ENCODE measurements at places on chromosomes 3 and 15. TPM values are rescaled to one million over a fixed set of nuclear protein-coding genes. Genes with fewer than 3 reads are reported as not detected.

GRCh38 chr3:58686847-58687246 is 20.3 kb upstream of the FAM3D start:
- peaks cover 10% of the 10 kb centered on the region for H3K27me3 ChIP-seq
- DNase-seq = no peak
- no peaks in the 10 kb centered on the region for H3K4me1 ChIP-seq
- no peak overlapping the region for H3K27ac ChIP-seq
- H3K36me3 ChIP-seq = no peaks in the 10 kb centered on the region
- H3K4me3 ChIP-seq = no peak overlapping the region

- H3K27me3 ChIP-seq = no peaks in the 10 kb centered on the region
- no peak overlapping the region for H3K4me3 ChIP-seq
- H3K4me1 ChIP-seq = no peaks in the 10 kb centered on the region
These were observed 462.1 kb upstream of the CDIN1 start for GRCh38 chr15:36117296-36117787.

DNA sequence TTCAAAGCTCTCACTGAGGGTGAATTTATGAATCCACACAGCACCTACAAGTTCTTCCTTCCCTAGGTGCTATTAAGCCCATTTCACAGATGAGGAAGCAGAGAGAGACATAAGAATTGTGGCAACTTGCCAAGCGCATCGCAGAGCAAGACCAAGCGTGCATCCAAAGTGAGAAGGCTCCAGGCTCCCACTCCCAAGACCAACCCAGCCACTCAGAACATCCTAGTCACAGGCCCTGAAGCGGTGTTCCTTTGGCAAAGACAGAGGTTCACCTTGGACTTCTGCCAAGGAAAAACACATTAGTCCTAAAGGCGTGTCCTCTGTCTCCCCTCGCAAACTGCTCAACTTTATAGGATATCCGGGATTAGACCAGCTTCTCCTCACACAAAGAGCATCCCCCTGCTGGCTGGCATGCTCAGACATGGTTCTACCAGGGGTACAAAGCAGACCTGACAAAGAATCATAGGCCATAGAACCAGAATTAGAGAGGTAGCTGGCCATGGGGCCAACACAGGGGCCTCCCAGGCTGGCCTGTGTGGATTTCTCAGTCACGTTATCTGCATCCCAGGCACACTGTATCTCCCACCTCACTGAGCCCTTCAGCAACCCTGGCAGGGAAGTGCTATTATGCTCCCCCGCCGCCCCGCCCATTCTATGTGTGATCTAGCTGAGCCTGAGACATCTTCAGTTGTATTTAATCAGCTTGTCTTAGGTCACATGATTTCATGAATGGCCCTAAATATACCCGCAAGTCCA is 160.2 kb downstream of the FOXP1 start:
- no peaks in the 10 kb centered on the region for H3K27me3 ChIP-seq
- H3K27ac ChIP-seq = peak overlapping the region; percentile 78
- no peak overlapping the region for H3K4me3 ChIP-seq
- DNase-seq = no peak
- H3K36me3 ChIP-seq = no peaks in the 10 kb centered on the region
- H3K4me1 ChIP-seq = peaks cover 62% of the 10 kb centered on the region

- no peaks in the 10 kb centered on the region for H3K36me3 ChIP-seq
- H3K4me3 ChIP-seq = no peak overlapping the region
- H3K4me1 ChIP-seq = no peaks in the 10 kb centered on the region
- no peak overlapping the region for H3K27ac ChIP-seq
- DNase-seq = no peak
- H3K27me3 ChIP-seq = peaks cover 3% of the 10 kb centered on the region
These were observed 513.5 kb upstream of the PROK2 start for GRCh38 chr3:72298201-72299152.

DNA sequence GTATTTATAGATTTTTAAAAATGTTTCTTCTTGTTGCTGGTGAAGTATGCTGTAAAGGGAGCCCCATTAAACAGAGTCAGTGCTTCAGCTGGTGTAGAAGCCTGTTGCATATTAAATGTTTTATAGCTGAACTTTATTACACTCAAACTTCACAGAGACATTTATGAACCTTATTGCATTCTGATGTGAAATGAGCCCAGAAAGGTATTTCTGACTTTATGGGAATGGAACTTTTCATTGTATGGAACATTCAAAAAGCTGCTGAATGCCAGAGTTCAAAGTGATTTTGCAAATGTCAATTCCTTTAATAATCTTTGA is 329.3 kb upstream of the RASGRP1 start:
- H3K4me3 ChIP-seq = no peak overlapping the region
- no peaks in the 10 kb centered on the region for H3K36me3 ChIP-seq
- no peaks in the 10 kb centered on the region for H3K4me1 ChIP-seq

DNA sequence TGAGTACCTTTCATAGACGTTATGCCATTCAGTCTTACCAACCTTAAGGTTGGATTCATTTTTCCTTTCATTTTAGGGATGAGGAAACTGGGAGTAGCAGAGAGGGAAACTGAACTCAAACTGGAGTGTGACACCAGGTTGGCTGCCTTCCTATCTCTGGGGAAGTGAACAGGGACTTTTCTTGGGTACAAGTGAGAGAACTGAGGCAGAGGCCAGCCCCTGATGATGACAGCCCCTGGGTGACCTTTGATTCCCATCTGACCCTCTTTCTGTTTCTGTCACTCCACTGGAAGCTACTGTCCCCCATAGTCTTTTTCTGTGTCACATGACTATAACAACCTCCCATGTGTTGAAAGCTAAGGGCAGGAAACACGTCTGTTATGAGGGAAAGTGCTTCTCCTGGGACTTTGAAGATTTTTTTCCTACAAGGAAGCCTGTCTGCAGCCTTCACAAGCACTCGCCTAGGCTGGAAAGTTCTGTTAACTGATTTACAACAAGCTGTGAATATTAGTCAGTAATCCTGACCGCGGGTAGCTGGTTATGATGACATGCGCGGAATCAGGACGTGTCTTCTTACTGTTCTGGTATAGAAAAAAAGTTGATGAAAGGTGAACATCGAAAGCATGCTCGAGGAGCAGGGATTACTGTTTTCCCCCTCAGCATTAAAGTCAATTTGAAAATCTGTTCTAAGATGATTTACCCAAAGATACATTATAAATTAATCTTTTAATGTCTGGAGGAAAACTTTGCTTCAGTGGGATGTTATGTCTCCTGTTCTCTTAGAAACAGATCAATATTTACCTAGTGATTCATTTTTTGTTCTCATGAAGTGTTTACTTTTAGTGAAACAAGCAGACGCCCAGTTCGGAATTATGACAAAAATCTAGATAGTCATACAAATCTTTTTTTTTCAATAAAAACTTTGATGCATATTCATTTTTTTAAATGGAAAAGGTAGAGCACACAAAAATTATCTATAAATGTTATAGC is 31.5 kb downstream of the ABHD2 start:
- no peaks in the 10 kb centered on the region for H3K4me1 ChIP-seq
- DNase-seq = no peak
- H3K27ac ChIP-seq = no peak overlapping the region
- H3K36me3 ChIP-seq = peaks cover 65% of the 10 kb centered on the region
- H3K4me3 ChIP-seq = no peak overlapping the region

GRCh38 chr3:966341-966740 is 126.5 kb upstream of the CNTN6 start:
- no peak for DNase-seq
- no peak overlapping the region for H3K4me3 ChIP-seq
- H3K4me1 ChIP-seq = no peaks in the 10 kb centered on the region
- no peaks in the 10 kb centered on the region for H3K36me3 ChIP-seq
- no peaks in the 10 kb centered on the region for H3K27me3 ChIP-seq

GRCh38 chr3:24215502-24215901 is 270.4 kb downstream of the NR1D2 start:
- no peak overlapping the region for H3K4me3 ChIP-seq
- DNase-seq = no peak
- H3K4me1 ChIP-seq = no peaks in the 10 kb centered on the region
- no peak overlapping the region for H3K27ac ChIP-seq
- no peaks in the 10 kb centered on the region for H3K27me3 ChIP-seq
- H3K36me3 ChIP-seq = no peaks in the 10 kb centered on the region

DNA sequence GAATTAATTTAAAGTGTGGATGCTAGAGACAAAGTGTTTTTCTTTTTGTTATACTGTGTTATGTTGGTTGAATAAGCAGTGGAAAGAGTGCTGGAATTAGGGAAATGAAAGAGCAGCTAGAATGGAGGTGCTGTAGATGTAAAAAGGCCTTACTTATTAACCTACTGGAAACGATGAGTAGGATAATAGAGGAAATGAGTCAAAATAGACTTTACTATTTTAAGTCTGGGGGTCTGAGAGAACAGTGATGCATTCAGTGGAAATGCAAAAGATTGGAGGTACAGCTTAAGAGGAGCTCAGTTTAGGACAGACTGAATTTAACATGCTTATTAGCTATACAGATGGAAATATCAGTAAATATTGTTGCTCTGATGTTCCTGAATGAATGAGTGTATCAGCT is 674.0 kb downstream of the OTOL1 start:
- H3K27me3 ChIP-seq = no peaks in the 10 kb centered on the region
- H3K4me1 ChIP-seq = no peaks in the 10 kb centered on the region
- no peak for DNase-seq
- H3K27ac ChIP-seq = no peak overlapping the region
- H3K4me3 ChIP-seq = no peak overlapping the region

GRCh38 chr3:196737655-196738054 is 2.0 kb upstream of the PAK2 start:
- no peak overlapping the region for H3K4me3 ChIP-seq
- peaks cover 15% of the 10 kb centered on the region for H3K4me1 ChIP-seq
- H3K36me3 ChIP-seq = no peaks in the 10 kb centered on the region
- no peak for DNase-seq

DNA sequence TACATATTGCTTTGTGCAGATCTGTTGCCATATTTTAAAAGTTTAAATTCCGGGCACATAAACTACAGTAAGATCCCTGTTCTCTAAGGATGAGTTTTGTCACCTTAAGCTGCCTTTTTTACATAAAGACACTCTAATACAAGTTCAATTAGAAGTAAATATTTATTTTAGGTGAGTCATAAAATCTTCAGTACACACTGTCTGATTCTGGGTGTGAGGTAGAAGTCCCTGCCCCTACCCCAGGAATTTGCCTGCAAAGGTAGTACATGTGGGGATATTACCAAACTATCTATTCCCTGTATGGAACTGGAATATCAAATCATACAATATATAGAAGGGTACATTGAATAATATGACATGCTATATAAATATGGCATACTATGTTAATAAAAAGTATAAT is 6.3 kb downstream of the SCG3 start:
- no peak overlapping the region for H3K27ac ChIP-seq
- H3K27me3 ChIP-seq = peaks cover 4% of the 10 kb centered on the region
- no peaks in the 10 kb centered on the region for H3K4me1 ChIP-seq
- no peak for DNase-seq
- no peak overlapping the region for H3K4me3 ChIP-seq

DNA sequence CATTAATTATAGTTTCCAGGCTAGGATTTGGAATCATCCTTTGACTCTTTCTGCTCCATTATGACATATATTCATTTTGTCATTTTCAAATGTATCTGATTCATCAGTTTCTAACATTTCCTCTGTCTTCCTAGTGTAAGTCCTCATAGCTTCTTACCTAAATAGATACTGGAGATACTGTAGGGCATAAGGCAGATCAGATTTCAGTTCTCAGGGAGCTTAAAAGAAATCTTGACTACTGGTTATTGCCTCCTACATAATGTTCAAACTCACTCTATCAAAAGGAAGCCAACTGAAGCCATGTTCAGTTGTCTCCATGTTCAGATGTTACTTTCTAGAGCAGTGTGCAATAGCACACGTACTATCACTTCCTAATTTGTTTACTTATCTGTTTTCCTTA is 29.6 kb upstream of the CTDSPL2 start:
- no peak for DNase-seq
- no peak overlapping the region for H3K27ac ChIP-seq
- H3K4me1 ChIP-seq = no peaks in the 10 kb centered on the region
- H3K36me3 ChIP-seq = no peaks in the 10 kb centered on the region

DNA sequence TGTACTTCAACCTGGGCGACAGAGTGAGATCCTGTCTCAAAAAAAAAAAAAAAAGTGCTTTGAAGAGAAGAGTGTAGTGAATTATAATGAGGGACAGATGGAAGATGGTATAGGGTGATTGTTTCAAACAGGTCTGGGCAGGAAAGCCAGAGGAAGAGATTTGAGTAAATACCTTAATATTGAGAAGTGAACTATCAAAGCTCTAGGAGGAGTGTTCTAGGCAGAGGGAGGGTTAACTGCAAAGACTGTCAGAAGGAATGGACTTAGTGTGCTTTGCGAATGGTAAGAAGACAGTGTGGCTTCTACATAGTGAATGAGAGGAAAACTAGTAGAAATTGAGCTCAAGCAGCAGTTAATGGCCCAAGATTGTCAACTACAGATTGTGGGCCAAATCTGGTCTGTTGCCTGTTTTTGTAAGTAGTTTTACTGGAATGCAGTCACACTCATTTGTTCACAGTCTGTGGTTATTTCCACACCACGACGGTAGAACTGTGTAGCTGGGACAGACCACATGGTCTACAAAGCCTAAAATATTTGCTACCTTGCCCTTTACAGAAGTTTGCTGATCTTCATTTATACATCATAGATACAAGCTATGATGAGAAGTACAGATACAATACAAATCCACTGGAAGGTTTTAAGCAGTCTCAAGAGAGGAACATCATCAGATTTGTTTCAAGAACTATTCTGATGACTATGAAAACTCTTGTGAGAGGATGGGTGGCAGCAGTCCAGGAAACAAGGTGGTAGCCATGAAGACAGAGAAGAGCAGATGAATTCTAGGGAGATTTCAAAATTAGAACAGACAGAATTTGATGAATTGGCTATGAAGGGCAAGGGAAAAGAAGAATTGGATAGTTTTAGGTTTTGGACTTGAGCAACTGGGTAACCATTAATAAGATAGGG is 16.5 kb upstream of the USP50 start:
- peaks cover 2% of the 10 kb centered on the region for H3K4me1 ChIP-seq
- no peak overlapping the region for H3K27ac ChIP-seq
- H3K36me3 ChIP-seq = peaks cover 27% of the 10 kb centered on the region
- H3K4me3 ChIP-seq = no peak overlapping the region
- no peak for DNase-seq

- H3K4me1 ChIP-seq = no peaks in the 10 kb centered on the region
- no peak overlapping the region for H3K4me3 ChIP-seq
- no peak for DNase-seq
- no peaks in the 10 kb centered on the region for H3K36me3 ChIP-seq
- H3K27ac ChIP-seq = no peak overlapping the region
- H3K27me3 ChIP-seq = peaks cover 22% of the 10 kb centered on the region
These were observed 40.4 kb downstream of the PRR23E start for GRCh38 chr3:127233371-127233770.

GRCh38 chr15:92322566-92323355 is 70.9 kb upstream of the ST8SIA2 start:
- no peak overlapping the region for H3K27ac ChIP-seq
- no peak overlapping the region for H3K4me3 ChIP-seq
- H3K4me1 ChIP-seq = no peaks in the 10 kb centered on the region
- H3K36me3 ChIP-seq = no peaks in the 10 kb centered on the region
- DNase-seq = no peak

GRCh38 chr3:163476179-163476578 is 1602.1 kb downstream of the SI start:
- H3K4me3 ChIP-seq = no peak overlapping the region
- H3K4me1 ChIP-seq = no peaks in the 10 kb centered on the region
- H3K27ac ChIP-seq = no peak overlapping the region
- no peaks in the 10 kb centered on the region for H3K27me3 ChIP-seq

GRCh38 chr3:32522682-32523081 is 20.0 kb upstream of the CMTM6 start:
- no peak overlapping the region for H3K4me3 ChIP-seq
- H3K27me3 ChIP-seq = no peaks in the 10 kb centered on the region
- H3K4me1 ChIP-seq = no peaks in the 10 kb centered on the region
- no peak for DNase-seq
- no peak overlapping the region for H3K27ac ChIP-seq

CMTM7 gene
- total RNA-seq = 47.8 TPM

CAMKV gene
- 0.35 TPM for total RNA-seq

CFAP100 gene
- total RNA-seq = not detected

GAP43 gene
- total RNA-seq = not detected

IL17RE gene
- total RNA-seq = 5.1 TPM

PXYLP1 gene
- total RNA-seq = 14.6 TPM

IGF1R gene
- 69.5 TPM for total RNA-seq

NCKIPSD gene
- total RNA-seq = 22.8 TPM

NPAP1 gene
- total RNA-seq = not detected

Measured in T-cell (primary cell).